ENCODE measurements at places on chromosomes 16 and 17.

DNA sequence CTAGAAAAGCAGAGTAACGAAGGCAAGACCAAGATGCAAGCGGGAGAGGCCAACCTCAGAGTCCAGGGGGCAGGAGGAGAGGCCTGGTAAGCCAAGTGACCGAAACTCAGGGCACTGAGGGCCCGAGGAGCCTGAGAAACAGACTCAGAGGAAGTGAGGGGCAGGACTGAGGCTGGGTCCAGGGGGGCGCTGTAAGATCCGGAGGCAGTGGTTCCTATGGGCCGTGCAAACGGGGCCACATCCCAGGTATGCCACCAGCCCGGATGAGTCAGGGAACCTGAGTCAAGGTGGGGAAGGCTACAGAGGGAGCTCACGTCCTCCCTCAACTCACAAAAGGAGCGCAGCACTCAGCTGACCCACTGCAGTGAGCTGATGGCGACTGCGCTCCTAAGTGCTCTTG, 8.3 kb downstream of the ZDHHC7 start:
- no peak for DNase-seq

- DNase-seq, result no peak
These were observed 150.6 kb downstream of the CLEC16A start for GRCh38 chr16:11094857-11095565.

DNA sequence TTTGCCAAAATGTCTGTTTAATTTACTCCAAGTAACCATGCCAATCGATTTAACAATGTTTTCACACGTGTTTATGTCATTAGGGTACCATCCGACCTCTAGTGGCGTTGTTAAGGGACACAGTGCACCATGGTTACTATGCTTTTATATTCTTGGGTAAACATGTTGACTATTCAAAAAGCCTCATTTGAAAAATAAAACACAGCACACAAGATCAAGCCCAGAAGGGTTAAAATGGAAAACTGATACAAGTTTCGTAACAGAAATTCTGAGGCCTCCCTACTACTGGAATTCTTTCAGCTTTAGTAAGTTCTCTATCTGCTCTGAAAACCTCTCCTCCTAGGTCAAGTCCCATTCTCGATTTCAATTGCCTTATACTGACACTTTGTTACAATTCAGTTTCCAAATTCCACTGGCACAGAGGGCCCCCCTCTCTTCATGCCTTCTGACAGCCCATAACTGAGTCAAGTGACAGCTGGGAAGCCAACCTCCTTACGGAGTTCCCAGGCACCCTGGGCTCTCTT, 2.1 kb downstream of the CFAP20 start:
- DNase-seq, result no peak

DNA sequence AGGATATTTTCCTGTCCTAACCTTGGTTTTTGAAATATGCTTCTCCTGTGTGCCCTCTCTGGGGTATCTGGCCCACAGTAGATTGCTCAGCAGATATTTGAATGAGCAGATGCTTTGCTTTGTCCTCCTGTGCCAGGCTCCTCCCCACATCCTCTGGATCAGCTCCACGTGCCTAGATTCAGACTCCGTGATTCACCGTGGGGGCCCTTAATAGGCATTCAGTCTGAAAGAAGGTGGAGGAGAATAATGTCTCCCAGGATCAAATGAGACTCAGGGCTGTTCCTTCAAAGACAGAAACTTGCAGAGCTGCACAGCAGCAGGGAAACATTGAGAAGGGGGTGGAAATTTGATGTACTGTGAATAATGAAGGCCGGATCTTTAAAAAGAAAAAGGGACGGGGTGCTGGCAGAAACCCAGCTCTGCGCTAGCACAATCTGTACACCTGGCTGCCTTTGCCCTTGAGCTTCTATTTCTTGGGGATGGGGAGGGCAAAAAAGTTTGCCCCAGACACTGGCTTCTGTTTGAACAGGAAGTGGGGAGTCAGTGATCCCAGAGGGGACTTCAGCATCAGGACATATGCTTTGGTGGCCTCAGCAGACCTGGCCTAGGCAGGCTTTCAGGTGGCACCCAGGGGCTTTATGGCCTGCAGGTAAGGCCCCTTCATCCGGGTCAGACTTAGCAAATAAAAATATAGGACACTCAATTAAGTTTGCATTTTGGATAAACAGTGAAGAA, 15.9 kb upstream of the SLC12A3 start:
- peak; percentile 81 for DNase-seq

- no peak for DNase-seq
These were observed at the start of gene ZSCAN10 for GRCh38 chr16:3098459-3099394. ZSCAN10 (minus strand) TSS chr16:3099294; CDS start chr16:3092937, 6,357 bp downstream.

- no peak for DNase-seq
These were observed 2333.3 kb downstream of the TP53TG3F start for GRCh38 chr16:35792516-35793285.

DNA sequence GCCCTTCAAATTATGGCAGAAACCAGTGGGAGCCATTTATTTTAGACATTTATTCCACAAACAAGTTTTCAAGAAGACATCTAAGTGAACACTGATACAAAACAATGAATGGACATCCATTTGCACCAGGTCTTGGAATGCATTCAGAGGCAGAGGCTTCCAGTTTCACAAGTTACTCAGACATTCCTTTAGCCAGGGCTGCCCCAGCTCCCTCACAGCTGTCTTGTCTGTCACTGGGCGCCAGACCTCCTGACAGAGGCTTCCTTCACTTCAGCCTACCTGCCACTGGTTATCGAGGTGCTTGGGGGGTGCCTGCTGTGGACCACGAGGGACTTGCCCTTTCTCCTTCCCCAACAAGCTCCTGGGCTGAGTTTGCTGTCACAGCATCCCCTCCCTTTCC, 19.2 kb downstream of the AQP8 start:
- no peak for DNase-seq
